OCI-LY7 (cell line): ENCODE measurements at places on chromosomes 12 and 14.

GRCh38 chr12:131011165-131012079 is 57.7 kb downstream of the ADGRD1 start:
- DNase-seq, result no peak

GRCh38 chr12:74515849-74516248 is 21.8 kb upstream of the ATXN7L3B start:
- DNase-seq, result no peak

DNA sequence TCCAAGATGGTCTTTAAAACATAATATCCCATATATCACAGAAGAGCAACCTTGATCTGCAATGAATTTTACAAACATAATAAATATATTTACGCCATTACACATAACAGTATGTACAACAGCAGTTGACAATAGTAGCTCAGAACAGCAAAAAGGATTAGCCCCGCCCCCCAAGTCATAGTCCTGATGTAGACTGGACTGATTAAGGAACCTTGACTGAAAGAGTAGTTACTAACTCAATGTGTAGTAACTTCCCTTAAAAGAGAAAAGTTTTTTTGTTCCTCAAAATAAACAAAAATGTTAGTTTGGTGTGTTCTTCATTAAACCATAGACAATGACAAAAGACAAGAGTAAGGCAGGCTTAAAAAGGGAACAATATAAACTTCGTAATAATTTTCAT is 44.5 kb downstream of the GTF2A1 start:
- peak; percentile 12 for DNase-seq

DNA sequence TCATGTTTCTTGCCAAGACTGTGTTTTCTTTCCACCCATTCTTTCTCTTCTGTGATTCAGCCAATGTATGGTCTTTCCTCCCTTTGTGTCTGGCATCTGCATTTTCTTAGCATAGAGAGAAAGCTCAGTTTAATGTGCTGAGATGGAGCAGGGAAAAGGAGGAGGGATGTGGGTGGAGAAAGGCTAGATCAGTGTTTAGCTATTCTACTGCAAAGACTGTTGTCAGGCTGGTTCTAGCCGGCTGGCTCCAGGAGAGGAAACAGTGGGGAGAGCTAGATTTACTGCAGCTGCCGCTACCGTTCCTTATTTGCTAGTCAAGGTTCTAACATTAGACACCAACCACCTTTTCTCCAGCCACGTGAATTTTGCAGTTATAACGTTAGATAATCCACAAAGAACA is 5.2 kb upstream of the RIMKLB start:
- peak; percentile 93 for DNase-seq

GRCh38 chr12:38736821-38737220 is 168.6 kb downstream of the CPNE8 start:
- no peak for DNase-seq

DNA sequence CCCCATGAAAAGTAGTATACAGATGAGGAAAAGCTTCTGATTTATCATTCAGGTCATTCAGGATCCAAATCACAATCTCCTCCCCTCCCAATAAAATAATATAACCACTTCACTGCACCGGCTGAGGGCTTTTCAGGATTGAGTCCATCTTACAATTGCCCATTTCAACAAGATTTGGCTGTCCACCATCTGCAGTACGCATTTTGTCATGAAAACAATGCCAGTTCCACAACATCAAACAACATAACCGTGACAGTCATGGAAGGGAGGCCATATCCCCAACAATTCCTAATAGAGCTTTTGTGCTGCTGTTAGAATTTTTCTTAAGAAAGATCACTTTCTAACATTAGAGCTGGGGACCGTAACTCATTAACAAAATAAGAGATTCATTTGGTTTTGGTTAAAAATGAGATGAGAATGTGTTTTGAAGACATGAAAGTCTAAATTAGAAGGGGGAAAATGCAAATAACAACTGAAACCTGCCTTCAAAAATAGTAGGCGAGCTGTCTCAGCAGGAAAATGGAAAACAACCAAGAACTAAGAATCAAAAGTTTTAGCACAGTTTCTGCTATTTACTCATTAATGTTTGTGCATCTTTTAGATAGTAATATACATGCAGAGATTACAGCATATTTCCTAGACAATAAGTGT is 38.3 kb upstream of the TMTC2 start:
- DNase-seq, result no peak

DNA sequence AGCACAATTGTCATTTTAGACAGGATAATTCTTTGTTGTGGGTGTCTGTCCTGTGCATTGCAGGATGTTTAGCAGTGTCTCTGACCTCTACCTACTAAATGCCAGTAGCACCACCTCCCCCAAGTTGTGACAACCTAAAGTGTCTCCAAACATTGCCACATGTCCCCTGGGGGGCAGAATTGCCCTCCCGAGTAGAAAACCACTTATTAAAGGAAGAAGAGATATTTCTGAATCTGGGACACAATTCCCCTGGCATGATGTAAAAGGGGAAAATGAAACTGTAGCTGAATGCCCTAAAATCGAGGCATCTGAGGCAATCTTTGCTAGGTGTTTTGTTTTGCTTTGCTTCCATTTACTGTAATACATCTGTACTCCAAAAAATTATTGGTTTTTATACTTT is 116.8 kb upstream of the NAP1L1 start:
- no peak for DNase-seq

- DNase-seq, result no peak
Observed at GRCh38 chr14:104299993-104300761, 161.8 kb downstream of the KIF26A start.

GRCh38 chr12:2341051-2341751 is 288.4 kb downstream of the CACNA1C start:
- no peak for DNase-seq

GRCh38 chr14:104280902-104281767 is 142.7 kb downstream of the KIF26A start:
- DNase-seq, result no peak

GRCh38 chr14:71469643-71470335 is 462.4 kb upstream of the RGS6 start:
- no peak for DNase-seq

- DNase-seq, result no peak
Observed at GRCh38 chr14:71702786-71703185, 229.4 kb upstream of the RGS6 start.

DNA sequence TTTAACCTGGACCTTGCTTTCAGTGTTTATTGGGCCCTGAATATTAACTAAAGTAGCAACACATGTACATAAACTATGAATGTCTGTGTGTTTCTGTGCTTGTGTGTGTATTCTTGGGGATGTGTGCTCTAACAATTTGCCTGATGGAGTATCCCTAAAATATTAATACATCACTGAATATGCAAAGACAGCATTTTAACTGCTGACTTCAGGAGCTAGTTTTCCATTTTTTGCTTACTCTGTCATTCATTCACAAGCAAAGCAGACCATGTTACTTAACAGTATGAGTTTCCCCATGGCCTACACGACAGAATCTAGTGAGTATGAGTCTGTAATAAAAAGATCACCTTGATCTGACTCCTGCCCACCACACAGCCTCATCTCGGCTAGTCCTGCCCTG is 402.8 kb downstream of the BCAT1 start:
- no peak for DNase-seq

GRCh38 chr14:49816844-49817243 is 35.7 kb downstream of the NEMF start:
- DNase-seq, result no peak

- DNase-seq, result no peak
Observed at GRCh38 chr12:100221523-100221922, 20.9 kb downstream of the ACTR6 start.

DNA sequence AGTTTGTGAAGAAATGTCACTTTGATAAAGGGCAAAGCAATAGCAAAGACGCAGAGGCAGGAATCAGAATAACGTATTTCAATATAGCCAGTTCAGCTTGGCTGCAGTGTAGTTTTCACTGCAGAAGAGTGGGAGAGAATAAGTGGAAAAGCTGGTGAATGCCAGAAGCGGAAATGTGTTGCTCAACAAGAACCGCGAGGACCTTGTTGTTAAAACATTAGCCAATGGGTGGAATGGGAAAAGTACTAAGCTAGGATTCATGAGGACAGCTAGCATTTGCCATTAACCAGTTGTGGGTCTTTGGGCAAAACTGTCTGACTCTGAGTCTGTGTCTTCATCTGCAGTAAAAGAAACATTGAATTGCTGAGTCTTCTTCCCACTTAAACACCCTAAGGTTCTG is 292.9 kb upstream of the GRIP1 start:
- DNase-seq, result no peak

DNA sequence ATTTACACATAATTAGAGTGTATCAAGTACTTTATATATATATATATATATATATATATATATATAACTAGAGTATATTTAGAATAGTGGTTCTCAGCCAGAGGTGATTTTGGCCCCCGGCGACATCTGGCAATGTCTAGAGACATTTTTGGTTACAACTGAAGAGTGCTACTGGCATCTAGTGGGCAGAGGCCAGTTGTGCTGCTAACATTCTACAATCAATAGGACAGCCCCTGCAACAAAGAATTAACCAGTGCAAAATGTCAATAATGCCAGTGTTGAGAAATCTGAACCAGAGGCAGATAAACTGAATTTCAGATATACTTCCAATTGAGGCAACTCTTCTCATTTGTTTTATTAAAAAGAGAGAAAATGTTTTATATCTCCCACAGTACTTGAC is 8.9 kb downstream of the GTF2A1 start:
- peak; percentile 37 for DNase-seq

DNA sequence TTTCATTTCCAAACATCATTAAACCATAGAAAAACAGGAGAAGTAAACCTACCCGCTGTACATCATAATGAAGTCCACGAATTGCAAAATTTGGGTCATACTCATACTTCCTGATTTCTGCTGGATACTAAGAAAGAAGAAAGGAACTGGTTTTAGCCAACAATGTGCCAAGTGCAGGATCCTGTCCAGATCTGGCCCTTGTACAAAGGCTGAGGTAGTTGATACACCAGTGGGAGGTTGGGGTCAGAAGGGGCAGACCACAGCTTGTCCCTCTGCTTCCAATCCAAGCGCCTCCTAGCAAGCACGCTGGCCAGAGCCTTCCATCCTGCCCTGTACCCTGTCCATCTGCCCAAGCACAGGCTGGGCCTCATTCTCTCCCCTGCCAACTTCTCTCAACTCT is 34.2 kb downstream of the NT5DC3 start:
- no peak for DNase-seq

DNA sequence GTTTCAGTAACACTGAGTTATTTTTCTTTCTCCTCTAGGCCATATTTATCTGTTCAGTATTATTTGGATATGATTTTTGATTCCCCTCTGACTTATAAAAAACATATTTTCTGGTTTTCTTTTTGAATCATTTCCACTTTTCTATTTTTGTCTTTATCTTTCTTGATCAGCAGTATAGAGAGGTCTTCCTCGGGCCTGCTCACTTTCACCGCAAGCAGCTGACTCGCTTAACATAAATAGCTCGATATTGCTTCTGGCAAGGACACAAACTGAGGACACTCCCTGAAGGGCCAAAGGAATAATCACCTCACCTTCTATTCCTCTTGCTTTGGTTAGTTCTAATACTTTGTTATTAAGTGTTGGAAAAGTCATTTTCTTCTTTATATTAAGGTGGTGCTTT is 25.8 kb upstream of the TRHDE start:
- DNase-seq, result no peak

- no peak for DNase-seq
Observed at GRCh38 chr14:60655119-60655897, 6.0 kb upstream of the SIX1 start.

GRCh38 chr12:82758749-82759330 is 72.1 kb downstream of the TMTC2 start:
- DNase-seq, result no peak

GRCh38 chr14:25846246-25846645 is 751.6 kb downstream of the NOVA1 start:
- no peak for DNase-seq

DNA sequence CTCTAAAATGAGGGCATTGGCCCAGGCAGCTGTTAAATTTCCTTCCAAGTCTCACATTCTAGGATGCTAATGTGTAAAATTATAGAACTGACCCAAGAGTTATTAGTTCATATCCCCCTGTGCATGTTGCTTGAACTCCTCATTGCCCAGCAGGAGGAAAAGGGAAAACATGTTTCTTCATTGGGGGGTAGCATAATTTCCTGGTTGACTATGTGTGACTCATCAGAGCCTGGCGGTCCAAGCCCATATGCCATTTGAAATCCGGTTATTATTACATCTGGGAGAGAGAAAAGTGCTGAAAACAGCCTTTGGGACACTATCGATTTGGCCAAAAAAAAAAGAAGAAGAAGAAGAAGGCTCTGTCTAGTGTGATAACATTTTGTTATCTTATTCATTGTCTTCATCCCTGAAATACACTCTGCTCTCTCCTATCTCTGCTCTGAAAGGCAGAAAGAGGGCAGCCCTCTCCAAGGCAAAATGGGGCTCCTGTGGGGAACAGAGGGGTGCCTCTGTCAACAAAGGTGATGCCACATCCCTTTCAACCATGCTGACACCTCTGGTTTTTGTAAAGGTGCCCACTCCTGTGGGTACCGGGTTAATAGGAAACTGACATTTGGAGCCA is 114.2 kb downstream of the DAD1 start:
- DNase-seq, result peak; percentile 44
